ENCODE measurements at places on chromosomes 6 and 20.
A peak's percentile ranks its signal among the peaks of the same experiment; 100 is the strongest.

DNA sequence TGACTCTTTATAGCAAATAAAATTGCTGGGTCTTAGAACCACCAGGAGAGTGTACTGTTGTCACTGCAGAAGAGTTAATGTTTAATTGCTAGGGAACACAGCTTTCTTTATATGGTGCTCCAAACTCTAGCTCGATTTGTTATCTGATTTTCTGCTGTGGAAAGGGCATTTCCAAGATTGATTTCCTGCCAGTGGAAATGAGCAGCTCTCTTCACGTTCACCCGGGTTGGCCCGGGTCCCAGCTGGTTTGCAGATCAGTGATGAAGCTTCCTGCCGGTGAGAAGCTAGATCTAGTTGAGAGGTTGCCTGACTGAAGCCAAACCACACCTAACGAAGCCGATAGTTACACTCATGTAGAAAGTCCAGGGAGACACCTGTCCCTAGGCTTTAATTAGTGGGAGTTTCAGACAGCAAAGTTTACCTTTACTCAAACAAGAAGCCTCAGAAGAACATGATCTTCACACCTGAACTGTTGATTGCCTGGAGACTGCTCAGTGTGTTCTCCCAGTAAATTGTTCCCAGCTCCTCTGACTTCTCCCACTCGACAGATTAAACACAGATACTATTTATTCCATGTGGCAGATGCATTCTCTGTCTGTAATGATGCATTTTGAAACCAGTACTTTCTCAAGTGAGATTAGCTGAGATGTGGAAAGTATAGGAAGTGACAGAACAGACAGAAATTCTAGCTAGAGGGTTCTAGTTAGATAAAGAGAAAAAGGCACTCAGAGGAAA, 27.8 kb downstream of the PAQR8 start:
- peak; percentile 40 for DNase-seq

- DNase-seq = no peak
These were observed 505.0 kb upstream of the SLC35B3 start for GRCh38 chr6:8940356-8940755.

- DNase-seq = no peak
These were observed 28.3 kb downstream of the PARD6B start for GRCh38 chr20:50759678-50760077.

GRCh38 chr6:142637624-142638351, 307.2 kb downstream of the HIVEP2 start:
- DNase-seq = no peak

DNA sequence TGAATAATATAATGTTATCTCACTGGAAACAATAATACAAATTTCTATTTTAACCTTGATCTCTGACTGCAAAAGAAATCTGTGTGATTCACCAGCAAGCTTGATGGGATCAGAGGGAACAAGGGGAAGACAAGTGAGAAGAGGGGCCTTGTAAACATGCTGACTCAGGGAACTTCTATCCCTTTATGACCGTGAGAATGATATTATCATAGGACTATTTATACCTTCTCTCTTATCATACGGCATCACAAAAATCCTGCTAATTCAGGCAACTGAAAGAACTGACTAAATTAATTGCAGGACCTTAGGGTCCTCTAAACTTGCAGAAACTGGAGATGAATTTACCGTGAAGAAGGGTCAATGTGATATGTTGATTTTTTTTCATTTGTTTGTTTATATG, 173.3 kb downstream of the PTPRK start:
- DNase-seq = no peak

DNA sequence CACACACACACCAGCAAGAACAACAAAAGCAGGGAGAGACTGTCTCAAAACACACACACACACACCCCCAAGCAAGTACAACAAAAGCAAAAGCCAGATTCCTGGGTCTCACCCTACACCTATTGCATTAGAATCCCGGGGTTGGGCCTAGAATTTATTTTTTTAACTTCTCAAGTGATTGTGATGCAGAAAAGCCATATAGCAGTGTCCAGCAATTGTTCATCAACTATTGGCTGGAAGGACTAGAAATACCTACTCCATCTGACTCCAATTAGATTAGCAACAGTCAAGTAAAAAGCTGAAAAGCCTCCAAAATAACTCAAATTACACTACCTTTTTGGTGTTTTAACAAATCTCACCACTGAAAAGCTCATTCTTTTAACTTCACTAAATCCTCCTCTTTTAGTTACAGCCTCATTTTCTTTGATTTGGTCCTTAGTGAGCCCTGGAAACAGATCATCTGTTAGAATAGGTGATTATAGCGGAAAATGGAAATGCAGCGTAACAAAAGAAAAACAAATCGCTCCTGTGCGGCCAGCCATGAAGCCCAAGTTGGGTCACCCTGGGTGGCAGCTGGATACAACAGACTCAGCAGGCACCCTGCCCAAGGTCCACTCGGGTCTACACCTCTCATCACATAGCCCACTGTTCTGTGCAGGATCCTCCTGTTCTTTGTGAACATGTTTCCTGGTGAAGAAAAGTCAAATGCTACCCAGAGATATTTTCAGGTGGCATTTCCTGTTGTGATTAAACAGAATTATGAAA, 38.7 kb downstream of the STAU1 start:
- no peak for DNase-seq

GRCh38 chr20:38353316-38353715, 7.0 kb downstream of the LBP start:
- DNase-seq = no peak

DNA sequence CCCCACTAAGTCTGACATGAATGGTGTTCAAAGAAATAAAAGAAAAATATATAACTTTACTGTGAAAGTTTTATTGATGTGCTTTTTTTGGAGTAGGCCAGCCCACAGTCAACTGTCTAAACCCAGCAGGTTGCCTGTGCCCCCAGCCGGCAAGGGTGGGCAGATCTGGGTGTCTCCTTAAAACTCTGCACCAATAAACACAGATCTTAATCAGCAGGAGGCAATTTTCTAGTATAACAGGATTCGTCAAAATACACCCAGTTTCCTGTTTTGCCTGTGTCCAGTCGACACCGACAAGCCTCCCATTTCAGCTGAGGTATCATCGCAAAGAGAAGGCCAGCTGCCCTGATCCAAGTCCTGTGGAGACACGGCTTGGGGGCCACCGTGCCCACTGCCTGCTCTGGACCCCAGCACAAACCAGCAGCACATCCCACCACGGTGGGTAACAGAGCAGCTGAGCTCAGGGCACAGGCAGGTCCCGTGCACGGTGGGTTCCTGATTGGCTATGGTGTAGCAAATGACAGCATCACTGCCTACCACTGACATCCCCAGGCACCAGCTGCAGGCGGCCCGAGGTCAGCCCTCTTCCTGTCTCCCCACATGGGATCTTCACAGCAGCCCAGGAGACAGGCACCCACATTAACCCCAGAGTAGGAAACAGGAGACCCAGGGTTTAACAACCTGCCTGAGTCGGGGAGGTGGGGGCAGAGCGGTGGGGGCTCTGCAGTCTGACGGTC, 15.7 kb downstream of the BMP7 start:
- DNase-seq = no peak

- DNase-seq = no peak
These were observed 146.5 kb upstream of the ZNF217 start for GRCh38 chr20:53739799-53740785.

DNA sequence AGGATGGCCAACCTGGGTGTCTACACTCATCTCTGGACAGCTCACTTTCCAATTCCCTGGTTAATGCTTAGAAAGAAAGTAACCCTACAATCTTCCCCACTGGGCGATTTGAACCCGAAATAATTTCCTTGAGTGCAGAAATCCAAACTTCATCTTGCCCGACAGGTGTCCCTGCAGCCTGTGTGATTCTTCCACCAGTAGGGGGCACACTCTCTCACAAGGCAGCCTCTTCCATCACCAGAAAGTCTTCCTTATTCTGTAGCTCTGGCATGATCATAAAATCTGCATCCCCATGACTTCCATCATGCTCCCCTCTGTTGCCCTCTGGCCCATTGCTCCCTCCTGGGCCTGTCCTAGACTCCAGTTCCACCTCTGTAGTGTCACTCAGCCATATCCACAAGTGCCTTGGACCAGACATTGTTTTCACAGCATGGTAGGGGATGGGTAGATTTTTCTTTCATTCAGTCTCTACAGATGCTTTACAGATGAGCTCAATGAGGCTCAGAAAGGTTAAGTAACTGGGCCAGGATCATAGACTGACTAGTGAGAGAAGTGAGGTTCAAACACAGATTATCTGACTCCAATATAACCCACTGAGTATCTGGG, 170.4 kb upstream of the SPTLC3 start:
- DNase-seq = no peak

DNA sequence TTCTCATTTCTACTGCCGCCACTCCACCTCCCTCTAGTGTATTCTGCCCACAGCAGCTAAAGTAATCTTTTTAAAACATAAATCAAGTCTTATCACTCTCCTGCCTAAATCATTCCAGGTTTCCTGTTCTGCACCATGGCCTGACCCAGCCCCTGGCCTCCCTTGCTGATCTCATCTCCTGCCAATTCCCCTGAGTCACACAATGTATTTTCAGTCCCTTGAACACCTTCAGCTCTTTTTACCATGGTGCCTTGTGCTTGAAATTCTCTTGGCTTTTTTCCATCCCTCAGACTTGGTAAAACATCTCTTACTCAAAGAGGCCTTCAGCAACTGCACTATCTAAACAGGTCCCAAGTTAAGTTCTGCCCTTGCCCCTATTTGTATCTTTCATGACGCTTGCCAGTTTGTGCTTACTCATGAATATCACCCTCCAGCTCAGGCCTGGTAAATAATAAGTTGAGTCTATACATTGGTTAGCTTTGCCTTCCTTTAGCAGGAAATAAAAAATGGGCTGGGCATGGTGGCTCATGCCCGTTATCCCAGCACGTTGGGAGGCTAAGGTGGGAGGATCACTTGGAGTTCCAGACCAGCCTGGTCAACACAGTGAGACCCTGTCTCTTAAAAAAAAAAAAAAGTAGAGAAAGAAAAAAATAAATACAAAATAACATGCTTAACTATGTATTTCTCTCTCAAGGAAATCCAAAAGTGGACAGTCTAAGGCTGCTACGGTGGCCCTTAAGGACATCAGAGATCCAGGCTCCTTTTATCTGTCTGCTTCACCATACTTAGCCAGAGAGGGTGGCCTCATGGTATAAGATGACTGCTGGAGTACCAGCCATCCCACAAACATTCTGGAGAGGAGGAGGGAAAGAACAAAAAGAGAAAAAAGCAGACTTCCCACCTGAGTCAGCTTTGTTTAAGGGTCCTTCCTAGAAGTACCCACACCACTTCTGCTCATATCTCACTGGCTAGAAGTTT, 62.2 kb downstream of the ARFGEF2 start:
- no peak for DNase-seq

DNA sequence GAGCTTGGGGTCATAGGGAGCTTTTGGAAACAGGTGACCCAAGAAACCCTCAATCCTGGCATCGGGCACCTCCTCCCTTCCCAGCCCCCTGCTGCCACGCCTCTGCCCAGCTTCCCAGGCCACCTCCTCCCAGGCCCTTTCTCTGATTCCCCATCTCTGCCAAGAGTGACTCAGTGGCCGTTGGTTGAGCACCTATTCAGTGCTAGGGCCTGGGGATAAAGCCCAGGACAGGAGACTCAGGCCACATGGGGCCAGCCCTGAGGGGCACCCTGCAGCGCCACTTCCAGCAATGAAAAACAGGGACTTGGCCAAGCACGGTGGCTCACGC, 110.1 kb downstream of the ASXL1 start:
- DNase-seq = no peak

- no peak for DNase-seq
These were observed 74.5 kb upstream of the CD2AP start for GRCh38 chr6:47403056-47403455.

DNA sequence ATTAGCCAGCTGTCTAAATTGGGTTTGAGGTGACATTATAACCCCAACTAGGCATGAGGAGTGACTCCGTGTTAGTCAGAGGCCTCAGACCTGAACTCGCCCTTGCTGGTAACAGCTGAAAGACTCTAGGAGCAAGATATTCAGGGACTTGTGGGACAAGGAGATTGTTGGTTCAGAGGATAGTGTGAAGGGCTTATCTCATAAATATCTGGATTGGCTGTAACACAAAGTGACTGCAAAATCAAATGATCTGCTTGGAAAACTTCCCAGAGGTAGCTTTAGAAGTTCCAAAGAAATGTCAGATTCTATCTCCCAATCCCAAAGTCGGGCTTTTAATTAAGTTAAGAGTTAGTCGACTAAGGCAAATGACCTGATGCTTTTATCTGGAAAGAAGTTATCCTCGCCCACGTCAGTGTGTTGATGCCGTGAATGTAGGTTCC, 72.4 kb downstream of the TULP4 start:
- no peak for DNase-seq

GRCh38 chr20:48740712-48741111, 87.1 kb downstream of the PREX1 start:
- no peak for DNase-seq

DNA sequence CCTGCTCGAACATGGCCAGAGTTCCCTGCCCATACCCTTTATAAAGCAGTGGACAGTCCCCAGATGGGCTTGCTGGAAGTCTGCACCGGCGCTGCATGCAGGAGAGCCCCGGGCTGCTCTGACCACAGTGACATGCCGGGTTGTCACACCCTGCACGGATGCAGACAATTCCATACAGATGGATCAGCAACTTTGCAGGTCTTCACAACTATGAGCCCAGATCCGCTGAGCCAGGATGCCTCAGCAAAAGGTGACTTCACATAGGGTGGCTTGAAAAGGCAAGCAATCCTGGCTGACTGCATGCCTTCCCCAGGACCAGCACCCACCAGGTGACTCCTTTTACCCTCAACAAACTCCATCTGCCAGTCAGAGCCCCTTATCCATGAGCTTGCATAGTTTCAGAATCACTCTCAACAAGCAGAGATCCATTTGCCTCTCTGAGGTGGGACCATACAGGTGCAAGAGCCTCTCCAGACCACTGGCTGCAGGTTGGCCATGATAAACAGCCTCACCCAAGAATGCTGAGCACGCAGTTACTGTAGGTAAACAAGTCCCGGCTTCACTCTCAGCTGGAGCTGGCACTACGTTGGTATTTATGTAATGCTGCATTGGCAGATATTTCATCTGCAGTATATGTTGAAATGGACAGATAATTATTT, 183.0 kb upstream of the QKI start:
- DNase-seq = no peak

DNA sequence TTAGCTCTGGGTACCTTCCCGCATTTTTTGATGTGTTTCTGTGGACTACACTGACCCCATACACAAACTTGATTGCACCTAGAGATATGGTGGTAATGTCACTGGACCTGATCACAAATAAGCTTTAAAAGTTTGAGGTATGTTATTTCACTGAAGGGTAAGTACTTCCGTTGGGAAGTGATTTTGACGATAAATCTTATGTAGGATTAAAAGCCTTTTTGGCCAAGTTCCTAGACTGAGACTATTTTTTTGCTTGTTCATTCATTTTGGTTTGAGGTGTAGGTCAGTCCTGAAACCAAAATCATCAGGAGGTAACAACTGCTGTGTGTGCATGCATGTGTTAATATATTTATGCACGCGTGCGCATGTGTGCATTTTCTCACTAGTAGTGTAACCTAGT, 336.3 kb downstream of the TFAP2A start:
- no peak for DNase-seq

DNA sequence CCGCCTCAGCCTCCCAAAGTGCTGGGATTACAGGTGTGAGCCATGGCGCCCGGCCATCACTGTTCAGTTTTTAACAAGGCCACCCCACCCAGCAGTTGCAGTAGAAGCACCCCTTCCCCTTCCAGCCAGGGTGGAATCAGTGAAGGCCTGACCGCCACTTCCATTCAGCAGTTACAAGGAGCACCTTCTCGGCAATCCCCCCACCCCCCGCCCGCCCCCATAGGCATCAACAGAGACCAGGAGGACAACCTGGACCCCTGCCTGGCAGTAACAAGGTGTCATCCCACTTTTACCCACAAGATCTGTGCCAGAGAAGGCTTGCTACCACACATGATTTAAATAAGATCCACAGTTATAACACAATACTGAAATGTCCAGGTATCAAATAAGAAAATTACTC, 23.1 kb downstream of the NCR2 start:
- DNase-seq = no peak

Measured in COR-L47 (cell line).